ENCODE measurements at places on chromosomes 5 and 9. TPM values are rescaled to one million over a fixed set of nuclear protein-coding genes. Genes with fewer than 3 reads are reported as not detected.

The SEMA4D gene
- total RNA-seq, result 5.4 TPM

The PPP3R2 gene
- not detected for total RNA-seq

The C5 gene
- total RNA-seq, result 10.4 TPM

The SREK1IP1 gene
- total RNA-seq, result 8.1 TPM

The RNF208 gene
- total RNA-seq, result 1.8 TPM

The GFI1B gene
- 0.17 TPM for total RNA-seq

The PCDHGA10 gene
- 0.02 TPM for total RNA-seq

The PCDHB12 gene
- not detected for total RNA-seq

The CCDC192 gene
- not detected for total RNA-seq

The C9orf50 gene
- not detected for total RNA-seq

The SPINK7 gene
- total RNA-seq, result not detected

The SARDH gene
- total RNA-seq, result 0.12 TPM

The BNC2 gene
- total RNA-seq, result 8.1 TPM

The LRRC19 gene
- not detected for total RNA-seq

The CCDC171 gene
- 0.33 TPM for total RNA-seq

The DHX29 gene
- total RNA-seq, result 26.0 TPM

The APBA1 gene
- total RNA-seq, result 0.15 TPM

The FBP2 gene
- total RNA-seq, result not detected

The FAM151B gene
- 1.3 TPM for total RNA-seq

The SUSD3 gene
- 1.1 TPM for total RNA-seq

The RGS7BP gene
- total RNA-seq, result not detected

The N4BP3 gene
- total RNA-seq, result 0.74 TPM

The ANKRA2 gene
- 9.1 TPM for total RNA-seq

The WNK2 gene
- 7.5 TPM for total RNA-seq

The NOL8 gene
- total RNA-seq, result 29.4 TPM

The SHC3 gene
- 0.22 TPM for total RNA-seq

The LHX6 gene
- total RNA-seq, result 3.7 TPM

The TTC16 gene
- 0.04 TPM for total RNA-seq

The KCNIP1 gene
- not detected for total RNA-seq

The LIFR gene
- total RNA-seq, result 11.4 TPM

The MBLAC2 gene
- total RNA-seq, result 2.3 TPM

The PCDHB8 gene
- 0.15 TPM for total RNA-seq

The SKIC3 gene
- total RNA-seq, result 23.7 TPM

The ACSL6 gene
- 0.15 TPM for total RNA-seq

The UIMC1 gene
- total RNA-seq, result 42.7 TPM

The MCIDAS gene
- 1.6 TPM for total RNA-seq

The GNAQ gene
- 20.7 TPM for total RNA-seq

The C9orf152 gene
- total RNA-seq, result 0.25 TPM

The CCDC183 gene
- 0.21 TPM for total RNA-seq

The FRMD3 gene
- 6.4 TPM for total RNA-seq

The RNF224 gene
- 0.25 TPM for total RNA-seq

The SLCO4C1 gene
- total RNA-seq, result 0.02 TPM

The SPINK5 gene
- not detected for total RNA-seq

The MLANA gene
- not detected for total RNA-seq

The MACIR gene
- total RNA-seq, result 18.0 TPM

The JAK2 gene
- 5.3 TPM for total RNA-seq

The PCDHGB4 gene
- 0.50 TPM for total RNA-seq

The PLPPR1 gene
- total RNA-seq, result not detected

The PPP2R2B gene
- total RNA-seq, result 0.09 TPM

Measured in A549 treated with dexamethasone at 1 μM for 4 hours (cell line).